CD4-positive, alpha-beta T cell treated with Interleukin-17A for 1 hour (primary cell): ENCODE measurements at places on chromosomes 2 and 18.

GRCh38 chr2:37377187-37377532 lies 32.7 kb downstream of the QPCT start:
- no peak for DNase-seq

DNA sequence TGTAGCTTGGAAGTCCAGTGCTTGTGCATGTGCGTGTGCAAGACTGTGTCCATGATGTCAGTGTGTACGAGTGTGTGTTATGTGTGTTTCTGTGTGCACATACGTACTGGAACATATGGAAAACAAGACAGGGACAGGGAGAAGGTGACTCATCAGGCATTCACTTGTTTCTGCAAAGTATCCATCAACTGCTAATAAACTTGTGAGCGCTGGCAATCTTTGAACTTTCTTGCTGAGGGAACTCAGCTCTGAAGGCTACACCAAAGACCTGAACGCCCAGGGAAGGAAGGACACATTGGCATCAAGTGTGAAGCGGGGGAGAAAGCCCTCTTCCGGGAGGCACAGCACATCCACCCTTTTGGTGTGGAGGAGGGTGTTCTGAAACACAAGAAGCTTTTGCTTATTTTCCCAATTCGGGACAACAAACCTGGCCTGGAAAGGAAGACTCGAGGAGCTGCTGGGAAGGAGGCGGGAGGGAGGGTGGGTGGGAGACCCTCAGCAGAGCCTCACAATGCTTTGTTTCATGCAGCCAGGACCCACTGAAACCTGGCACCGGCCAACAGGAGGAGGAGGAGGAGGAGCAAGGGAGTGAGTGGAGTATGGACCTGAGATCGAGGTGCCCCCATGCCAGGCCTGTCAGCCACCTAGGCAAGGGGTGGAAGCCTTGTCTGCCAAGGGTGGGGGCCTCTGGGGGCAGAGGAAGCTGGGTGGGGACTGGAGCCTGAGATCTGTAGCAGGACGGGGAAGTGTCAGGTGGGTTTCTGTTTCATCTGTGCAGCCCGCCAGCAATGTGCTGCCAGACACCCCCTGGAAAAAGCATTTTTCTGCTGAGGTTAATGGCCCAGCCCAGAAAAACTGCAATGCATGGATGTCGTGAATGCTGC lies 26.8 kb downstream of the SMAD7 start:
- DNase-seq, result no peak

DNA sequence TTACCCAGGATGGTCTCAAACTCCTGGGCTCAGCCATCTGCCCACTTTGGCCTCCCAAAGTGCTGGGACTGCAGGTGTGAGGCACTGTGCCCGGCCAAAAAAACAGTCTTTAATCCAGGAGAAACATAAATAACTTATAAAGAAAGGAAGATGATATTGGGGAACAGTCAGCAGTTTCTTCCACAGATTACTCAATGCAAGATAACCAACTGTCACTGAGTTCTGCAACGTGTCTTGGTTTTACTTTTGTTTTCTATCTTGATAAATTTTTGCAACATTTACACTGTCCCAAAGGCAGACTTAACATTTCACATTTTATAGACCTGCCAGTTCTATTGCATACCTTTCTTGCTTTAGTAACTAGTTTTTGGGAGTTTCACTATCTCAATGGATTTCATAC lies 71.1 kb downstream of the ANKRD44 start:
- peak; percentile 47 for DNase-seq

GRCh38 chr2:36748166-36748565 lies 51.7 kb downstream of the VIT start:
- no peak for DNase-seq

DNA sequence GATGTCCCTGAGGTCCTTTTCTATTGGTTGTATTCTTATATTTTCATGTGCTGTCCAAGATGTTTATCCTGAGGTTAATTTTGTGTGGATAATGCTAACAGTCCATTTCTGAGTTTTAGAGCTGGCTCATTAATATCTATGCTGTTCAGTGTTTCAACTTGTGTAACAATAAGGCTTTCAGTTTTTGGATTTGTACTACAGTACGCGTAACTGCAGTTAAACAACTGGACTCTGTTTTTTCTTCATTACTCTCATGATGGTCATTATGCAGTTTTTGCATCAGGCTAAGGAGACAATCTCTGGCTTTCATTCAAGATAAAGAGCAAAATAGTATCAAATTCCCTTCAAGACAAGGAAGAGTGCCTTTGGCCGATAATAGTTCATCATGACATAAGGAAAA lies 1364.8 kb downstream of the DPP10 start:
- DNase-seq, result no peak

DNA sequence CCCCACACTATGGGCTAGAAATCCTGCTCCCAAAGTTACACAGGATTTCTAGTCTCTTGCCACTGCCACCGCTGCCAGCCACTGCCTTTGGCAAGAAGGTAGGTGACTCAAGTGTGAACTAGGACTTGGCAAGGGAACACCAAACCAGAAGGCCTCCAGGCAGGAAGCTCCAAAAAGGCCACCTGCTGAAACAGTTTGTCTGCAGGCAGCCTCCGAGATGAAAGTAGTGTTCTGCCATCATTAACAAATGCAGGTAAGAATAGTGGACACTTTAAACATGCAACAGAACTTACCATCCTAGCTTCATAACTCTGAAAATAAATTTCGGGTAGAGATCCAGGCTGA lies 3.9 kb downstream of the ANKRD44 start:
- DNase-seq, result peak; percentile 58

- DNase-seq, result peak; percentile 86
Observed at GRCh38 chr2:232315049-232315922, 63.3 kb upstream of the ALPP start.

DNA sequence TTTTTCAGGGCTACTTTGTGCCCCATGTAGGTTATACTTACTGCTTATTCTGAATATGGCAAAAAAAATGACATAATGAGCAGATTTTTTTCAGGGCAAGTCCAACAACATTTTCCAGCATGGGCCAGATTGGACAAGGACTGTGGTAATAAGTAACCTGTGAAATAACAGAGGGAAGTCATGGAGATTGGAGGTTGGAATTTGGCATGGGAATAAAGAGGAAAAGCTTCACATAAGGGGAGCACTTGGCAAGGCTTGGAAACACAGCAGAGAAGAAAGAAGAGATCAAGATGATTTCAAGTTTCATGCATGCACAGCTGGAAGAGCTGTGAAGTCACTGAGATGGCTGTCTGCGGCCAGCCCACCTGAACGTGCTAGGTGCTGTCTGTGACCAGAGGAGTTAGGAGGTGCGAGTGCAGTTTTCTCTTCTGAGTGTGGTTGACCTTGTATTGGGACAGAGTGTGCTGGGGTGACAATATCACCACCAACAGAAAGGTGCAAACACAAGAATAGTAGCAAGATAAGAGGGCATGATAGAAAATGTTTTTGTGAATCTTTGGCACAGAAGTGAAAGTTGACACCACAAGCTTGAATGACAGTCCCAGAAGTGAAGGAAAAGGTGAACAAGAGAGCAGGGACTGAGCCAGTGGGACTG lies 71.1 kb upstream of the DSC1 start:
- no peak for DNase-seq

DNA sequence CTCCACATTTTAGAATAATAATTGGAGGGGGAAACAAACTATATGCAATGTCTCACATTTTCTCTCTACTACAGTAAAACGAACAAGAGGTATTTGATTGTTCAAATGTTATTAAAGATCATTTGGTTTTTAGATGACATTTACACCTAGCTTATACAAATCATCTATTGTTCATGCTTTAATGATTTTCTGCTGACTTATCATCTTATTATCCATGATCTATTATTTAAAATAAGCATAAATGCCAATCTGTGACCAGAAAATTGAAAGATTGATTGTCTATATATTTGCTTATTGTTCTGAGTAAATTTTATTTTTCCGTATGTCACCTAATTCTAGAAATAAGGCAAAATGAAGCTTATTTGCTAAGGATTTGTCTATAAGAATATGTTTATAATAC lies 537.2 kb downstream of the KCNJ3 start:
- DNase-seq, result no peak

- peak; percentile 79 for DNase-seq
Observed at GRCh38 chr2:136008205-136008865, 22.9 kb upstream of the DARS1 start.

GRCh38 chr18:70415823-70416488 lies 127.1 kb downstream of the SOCS6 start:
- no peak for DNase-seq

DNA sequence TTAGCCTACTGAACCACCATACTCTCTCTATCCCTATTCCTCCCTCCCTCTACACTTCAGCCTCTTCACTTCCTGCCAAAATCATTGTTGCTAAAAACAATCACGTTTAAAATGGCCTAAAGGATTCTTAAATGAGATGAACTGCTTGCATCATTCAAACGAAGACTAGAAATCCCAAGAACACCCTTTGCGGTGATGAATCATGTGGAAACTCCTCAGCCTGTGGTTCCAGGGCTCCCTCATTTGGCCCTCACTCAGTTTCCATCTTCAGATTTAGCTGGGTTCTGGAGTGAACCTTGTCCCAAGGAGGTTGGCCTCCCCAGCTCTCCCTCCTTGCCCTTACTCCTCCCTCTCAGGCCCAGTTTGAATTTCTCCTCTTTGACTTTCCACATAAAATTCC lies 125.6 kb upstream of the CDC42EP3 start:
- no peak for DNase-seq

DNA sequence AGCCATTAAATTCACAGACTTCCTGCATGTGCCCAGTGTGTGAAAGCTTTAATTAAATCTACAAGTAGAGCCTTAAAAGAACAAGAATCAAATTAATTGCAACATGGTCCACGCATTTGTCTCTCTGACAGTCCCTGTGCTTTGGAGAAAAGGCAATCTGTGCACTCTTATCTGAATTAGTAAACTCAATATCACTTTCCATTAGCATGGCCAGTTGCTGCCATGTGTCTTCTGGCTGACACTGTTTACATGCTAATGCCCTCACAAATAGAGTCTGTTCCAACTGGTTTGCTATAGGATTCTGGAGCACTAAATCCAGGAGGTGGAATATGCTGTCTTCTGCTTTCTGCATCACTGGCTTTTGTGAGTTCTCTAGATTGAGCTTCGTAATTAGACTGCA lies 434.5 kb upstream of the RAB12 start:
- DNase-seq, result no peak

- no peak for DNase-seq
Observed at GRCh38 chr2:41906338-41906725, 141.5 kb upstream of the PKDCC start.

DNA sequence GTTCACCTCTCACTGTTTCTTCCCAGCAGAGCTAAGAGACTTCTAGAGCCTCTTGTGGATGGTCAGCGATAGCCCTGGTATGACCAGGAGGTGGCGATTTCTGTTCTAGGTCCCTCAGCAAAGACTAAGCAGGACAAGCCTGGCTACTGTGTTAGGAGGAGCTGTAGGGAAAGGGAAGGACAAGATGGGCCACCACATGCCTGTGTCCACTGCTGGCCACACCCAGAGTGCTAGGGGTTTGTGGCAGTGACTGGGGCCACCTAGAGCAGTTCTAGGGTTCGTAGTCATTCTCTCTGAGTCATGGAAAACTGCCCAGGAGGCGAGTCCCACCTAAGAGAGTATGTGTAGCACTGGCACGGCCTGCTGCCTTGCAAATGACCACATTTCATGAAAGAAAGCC lies 179.4 kb downstream of the ALPK2 start:
- DNase-seq, result no peak
